ENCODE measurements at places on chromosomes 12 and 14.
A peak's percentile ranks its signal among the peaks of the same experiment; 100 is the strongest.

DNA sequence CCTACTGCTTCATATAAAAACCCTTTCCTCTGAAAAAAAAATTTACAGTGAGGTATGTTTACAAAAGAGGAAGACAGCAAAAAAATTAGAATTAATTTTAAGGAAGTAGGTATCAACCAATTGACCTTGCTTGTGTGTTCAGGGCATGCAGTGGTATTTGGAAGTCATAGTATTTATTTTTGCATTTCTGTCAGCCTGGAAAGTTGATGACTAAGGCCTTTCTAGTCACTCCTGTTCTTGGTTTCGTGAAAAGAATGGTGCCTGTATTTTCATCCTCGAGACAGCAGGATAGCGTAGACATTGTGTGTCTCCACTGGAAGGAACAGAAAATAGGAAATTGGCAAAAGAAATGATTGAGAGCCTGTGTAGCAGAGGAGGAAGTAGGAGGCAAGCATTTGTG lies 24.5 kb downstream of the SLC16A7 start:
- DNase-seq, result peak; percentile 48

DNA sequence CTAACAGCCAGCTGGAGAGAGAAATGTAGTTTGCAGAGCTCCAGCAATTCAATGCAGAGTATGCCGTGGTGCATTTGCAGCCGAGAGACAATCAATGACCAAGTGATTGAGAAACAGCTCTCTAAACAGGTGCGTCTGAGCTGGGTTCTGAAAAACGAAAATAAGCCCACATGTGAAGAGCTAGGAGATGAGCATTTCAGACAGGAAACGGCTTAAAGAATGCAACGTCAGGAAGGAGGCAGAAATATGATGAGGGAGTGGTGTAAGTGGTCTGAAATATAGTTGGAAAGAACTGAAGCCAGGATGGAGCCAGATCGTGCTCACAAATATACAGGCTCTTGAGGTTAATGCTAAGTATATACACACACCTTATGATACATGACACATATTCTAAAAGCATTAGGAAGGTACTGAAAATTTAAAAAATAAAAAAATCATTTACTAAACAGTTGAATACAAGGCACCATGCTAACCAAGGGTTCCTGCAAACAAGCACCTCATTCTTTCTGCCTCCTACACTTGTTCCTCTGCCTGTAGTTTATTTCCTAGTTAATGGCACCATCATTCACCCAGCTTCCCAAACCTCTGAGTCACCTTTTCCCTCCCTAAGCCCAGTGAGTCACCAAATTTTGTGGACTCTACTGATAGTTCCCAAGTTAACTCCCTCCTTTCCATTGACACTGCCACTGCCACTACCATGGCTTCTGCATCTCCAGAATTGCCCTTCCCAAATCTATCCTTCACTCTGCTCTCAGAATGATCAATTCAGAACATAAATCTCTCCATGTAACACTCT lies 2.3 kb upstream of the GARIN2 start:
- peak; percentile 83 for DNase-seq

GRCh38 chr12:94165670-94166364 lies 17.4 kb downstream of the PLXNC1 start:
- no peak for DNase-seq

DNA sequence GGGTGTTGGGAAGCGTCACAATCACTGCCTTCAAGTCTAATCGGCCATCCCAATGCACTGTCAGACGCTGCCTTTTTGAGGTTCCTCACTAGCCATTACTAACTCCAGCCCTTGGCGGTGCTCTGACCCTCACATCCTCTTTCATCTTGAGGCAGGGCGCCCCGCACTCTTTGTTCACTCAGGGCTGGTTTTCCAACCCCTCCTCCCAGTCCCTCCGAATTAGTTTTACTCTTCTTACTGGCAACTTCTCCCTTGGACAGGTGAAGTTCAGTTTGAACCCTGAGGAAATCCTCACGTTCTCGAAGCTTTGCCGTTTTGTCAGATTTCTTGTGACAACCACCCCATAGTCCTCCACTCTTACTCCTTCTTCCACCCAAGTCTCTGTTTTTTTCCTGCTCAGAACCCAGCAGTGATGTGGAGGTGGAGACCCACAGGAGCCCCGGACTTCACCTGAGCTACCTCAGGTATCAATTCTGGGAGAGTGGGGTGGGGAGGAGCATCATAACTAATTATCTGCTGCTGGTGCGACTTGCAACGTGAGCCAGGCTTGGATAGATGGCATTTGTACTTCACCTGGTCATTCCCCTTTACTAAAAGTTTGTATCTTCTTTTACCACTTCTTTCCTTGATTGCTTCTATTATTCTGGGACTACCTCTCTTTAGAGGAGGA lies 757 bp downstream of the ZC3H10 start:
- DNase-seq, result no peak

DNA sequence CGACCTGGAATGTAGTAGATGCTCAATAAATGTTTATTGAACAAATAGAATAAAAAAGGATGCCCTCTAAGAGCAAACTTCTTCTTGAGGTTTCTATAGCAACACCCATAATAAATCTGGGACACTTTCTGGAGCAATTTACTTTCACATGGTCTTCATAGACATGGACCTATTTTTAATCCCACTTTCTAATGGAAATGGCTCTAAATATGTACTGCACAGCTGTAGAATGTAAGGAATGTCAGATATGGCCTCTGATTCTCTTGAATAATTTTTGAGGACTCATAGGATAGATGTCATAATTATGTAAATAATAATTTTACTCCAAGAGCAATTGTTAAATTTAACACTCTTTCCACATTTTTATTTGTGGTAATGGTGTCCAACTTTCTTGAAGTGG lies 133.5 kb upstream of the DAAM1 start:
- DNase-seq, result no peak

DNA sequence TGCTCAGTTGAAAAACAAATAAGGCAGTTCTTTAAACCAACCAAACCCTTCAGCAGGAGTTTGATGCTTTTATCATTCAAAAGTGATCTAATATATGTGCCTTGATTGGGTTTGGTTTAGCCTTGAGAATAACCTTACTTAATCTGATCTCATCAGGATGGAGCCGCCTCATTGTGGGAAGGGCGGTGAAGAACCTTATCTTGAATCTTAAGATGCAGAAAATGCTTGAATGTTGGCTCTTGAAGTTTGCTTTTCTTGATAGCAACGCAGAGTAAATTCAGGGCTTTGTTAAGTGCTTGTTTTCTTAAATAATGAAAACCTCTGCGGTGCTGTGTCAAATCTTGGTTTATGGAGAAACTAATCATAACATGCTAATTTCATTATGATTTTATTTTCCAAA lies 138.2 kb downstream of the MON2 start:
- DNase-seq, result no peak

- no peak for DNase-seq
Observed at GRCh38 chr12:130800312-130800711, 38.7 kb downstream of the STX2 start.

GRCh38 chr14:60195179-60195810 lies 30.1 kb upstream of the DHRS7 start:
- no peak for DNase-seq

GRCh38 chr14:30058401-30058800 lies 130.8 kb upstream of the PRKD1 start:
- no peak for DNase-seq

- no peak for DNase-seq
Observed at GRCh38 chr14:46540986-46541385, 110.6 kb downstream of the RPL10L start.

DNA sequence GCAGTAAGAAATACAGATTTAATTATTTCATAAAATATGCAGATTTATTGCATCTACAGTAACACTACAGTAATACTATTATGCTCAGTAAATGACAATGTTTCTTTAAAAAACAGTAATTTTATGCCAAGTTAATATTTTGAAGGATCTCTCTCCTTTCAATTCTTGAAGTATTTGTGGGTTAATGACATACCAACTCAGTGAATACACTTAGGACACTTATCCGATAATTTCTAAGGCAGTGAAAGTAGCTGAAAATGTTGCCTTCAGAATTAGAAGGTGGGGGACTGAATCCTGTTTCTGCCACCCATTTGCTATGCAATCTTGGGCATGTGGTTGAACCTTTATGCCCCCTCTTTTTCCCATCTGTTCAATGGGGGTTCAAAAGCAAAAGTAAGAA lies 24.8 kb upstream of the IFNG-AS1 start:
- DNase-seq, result no peak

GRCh38 chr12:52245962-52246569 lies 13.0 kb downstream of the KRT7 start:
- no peak for DNase-seq

GRCh38 chr12:673849-674248 lies 10.6 kb upstream of the NINJ2 start:
- DNase-seq, result no peak

GRCh38 chr14:52860209-52860608 lies 68.8 kb upstream of the GNPNAT1 start:
- no peak for DNase-seq

- no peak for DNase-seq
Observed at GRCh38 chr12:89289720-89290119, 62.6 kb downstream of the DUSP6 start.

DNA sequence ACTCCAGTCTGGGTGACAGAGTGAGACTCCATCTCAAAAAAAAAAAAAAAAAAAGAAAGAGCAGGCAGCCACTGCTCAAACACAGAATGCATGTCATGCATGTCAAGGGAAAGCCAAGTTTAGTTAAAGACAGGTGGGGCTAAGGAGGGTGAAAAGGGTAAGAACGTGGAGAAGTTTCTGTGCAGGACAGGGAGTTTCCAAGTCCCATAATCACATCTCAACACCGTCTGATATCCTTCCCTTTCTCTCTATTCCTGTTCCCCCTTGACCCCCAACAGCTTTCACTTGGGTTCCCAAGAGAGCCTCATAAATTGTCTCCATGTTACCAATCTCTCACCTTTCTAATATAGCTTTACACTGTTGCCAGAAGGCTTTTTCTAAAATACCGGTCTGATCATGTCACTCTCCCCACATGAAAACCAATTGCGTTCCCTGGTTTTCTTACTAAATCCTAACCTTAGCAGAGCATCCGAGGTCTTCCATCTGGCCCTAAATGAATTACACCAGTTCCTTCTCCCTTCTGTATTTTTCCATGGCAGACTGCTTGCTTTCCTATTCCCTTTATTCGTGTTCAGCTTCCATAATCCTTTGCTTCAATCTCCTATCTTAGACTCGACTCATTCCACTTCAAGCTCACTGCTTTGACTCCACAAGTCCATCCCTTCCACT lies 37.0 kb downstream of the LIMA1 start:
- no peak for DNase-seq

- DNase-seq, result peak; percentile 74
Observed at GRCh38 chr12:9707864-9708808, 24.8 kb downstream of the CLECL1 start.

GRCh38 chr12:32586390-32586789 lies 92.7 kb upstream of the DNM1L start:
- no peak for DNase-seq

GRCh38 chr12:6038160-6038559 lies 86.3 kb downstream of the VWF start:
- DNase-seq, result peak; percentile 85

- no peak for DNase-seq
Observed at GRCh38 chr14:65789363-65789762, 376.8 kb downstream of the FUT8 start.

DNA sequence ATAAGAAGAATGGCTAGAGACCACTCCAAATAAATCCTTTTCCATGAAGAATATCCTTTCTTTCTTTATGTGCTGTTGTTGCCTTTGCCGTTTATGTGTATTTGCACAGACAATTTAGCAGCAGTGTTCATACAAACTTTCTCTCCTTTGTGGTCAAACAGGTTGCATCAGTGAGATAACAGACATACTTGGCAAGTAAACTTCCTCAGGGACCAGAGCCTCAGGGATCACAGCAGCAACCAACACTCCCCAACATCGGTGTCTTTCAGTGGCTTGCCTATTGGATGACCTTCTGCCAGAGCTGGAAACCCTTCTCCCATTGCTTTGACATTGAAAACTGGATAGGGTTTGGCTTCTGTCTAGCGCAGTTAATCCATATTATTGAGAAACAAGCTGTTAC lies 252.2 kb downstream of the BTG1 start:
- DNase-seq, result no peak
